ENCODE measurements at places on chromosomes 12 and 14. TPM values are rescaled to one million over a fixed set of nuclear protein-coding genes. Genes with fewer than 3 reads are reported as not detected.

The JAG2 gene
- 30.5 TPM for total RNA-seq

The RFC5 gene
- 26.3 TPM for total RNA-seq

The LPCAT3 gene
- 86.9 TPM for total RNA-seq

The KIF26A gene
- total RNA-seq: 1.6 TPM

The RPS6KA5 gene
- total RNA-seq: 10.3 TPM

The TRIM9 gene
- total RNA-seq: 6.5 TPM

The NUDT14 gene
- 32.9 TPM for total RNA-seq

The SLCO1B1 gene
- total RNA-seq: not detected

The TDRD9 gene
- total RNA-seq: 0.64 TPM

The CHGA gene
- total RNA-seq: 55.7 TPM

The SLC11A2 gene
- 64.5 TPM for total RNA-seq

The GALNT9 gene
- total RNA-seq: 1.0 TPM

The SLC10A1 gene
- not detected for total RNA-seq

Measured in prostate gland (tissue), 2 donors.